A549 treated with AZD2906 at 1 μM for 4 hours (cell line): ENCODE measurements at places on chromosomes 12 and 14. TPM values are rescaled to one million over a fixed set of nuclear protein-coding genes. Genes with fewer than 3 reads are reported as not detected.

The RNF212B gene
- total RNA-seq: not detected in 5 replicates

The TEX22 gene
- 0.10 to 0.20 TPM (median 0.14 TPM) in 5 replicates for total RNA-seq

The STYK1 gene
- 0.16 to 0.28 TPM (median 0.18 TPM) in 5 replicates for total RNA-seq

The TPPP2 gene
- not detected in 5 replicates for total RNA-seq

The SRRM4 gene
- not detected in 5 replicates for total RNA-seq

The C12orf60 gene
- total RNA-seq: 1.7 to 2.3 TPM (median 1.7 TPM) in 5 replicates

The OVCH1 gene
- total RNA-seq: not detected in 5 replicates

The ABCD4 gene
- total RNA-seq: 25.4 to 33.5 TPM (median 30.0 TPM) in 5 replicates

The SMIM41 gene
- not detected in 5 replicates for total RNA-seq

The EPYC gene
- total RNA-seq: not detected in 5 replicates

The USP15 gene
- 28.1 to 34.3 TPM (median 28.3 TPM) in 5 replicates for total RNA-seq

The CLEC6A gene
- not detected in 5 replicates for total RNA-seq

The TCL1B gene
- total RNA-seq: not detected in 5 replicates

The GOLGA5 gene
- total RNA-seq: 21.9 to 31.6 TPM (median 25.8 TPM) in 5 replicates

The P2RX7 gene
- total RNA-seq: not detected in 5 replicates

The MUCL1 gene
- not detected in 5 replicates for total RNA-seq

The KRR1 gene
- 47.6 to 82.7 TPM (median 52.7 TPM) in 5 replicates for total RNA-seq
